ENCODE measurements at places on chromosomes 11 and 22.

DNA sequence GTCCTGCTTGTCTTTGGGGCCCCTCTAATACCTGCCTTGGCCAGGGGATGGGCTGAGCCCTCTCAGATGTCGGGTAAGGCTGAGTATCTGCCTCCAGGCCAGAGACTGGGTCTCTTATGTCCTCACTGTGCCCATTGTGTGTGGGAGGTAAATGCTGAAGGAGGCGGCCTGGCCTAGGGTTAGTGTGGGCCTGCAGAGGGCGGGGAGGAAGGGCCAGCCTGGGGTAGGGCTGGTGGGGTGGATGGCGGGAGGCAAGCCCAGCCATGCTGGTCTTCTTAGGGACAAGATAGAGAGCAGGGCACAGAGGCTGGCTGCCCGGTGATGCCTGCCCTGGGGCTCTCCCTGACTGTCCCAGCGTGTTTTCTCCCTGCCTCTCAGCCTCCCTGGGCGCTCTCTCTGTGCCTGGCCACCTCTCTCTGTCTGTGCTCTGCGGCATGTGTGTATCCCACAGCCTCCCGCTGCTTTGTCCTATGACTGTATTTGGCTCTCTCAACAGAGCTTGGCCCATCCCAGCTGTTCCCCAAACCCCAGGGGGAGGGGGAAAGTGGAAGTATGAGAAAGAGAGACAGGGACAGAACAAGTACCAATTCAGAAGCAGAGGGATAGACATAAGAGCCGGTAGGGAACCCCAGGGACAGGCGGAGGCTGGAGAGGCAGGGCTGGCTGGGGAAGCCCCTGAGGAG lies 57.0 kb downstream of the PDE2A start:
- DNase-seq: peak; percentile 39

- no peak for DNase-seq
These were observed 139.9 kb upstream of the NARS2 start for GRCh38 chr11:78714539-78714938.

DNA sequence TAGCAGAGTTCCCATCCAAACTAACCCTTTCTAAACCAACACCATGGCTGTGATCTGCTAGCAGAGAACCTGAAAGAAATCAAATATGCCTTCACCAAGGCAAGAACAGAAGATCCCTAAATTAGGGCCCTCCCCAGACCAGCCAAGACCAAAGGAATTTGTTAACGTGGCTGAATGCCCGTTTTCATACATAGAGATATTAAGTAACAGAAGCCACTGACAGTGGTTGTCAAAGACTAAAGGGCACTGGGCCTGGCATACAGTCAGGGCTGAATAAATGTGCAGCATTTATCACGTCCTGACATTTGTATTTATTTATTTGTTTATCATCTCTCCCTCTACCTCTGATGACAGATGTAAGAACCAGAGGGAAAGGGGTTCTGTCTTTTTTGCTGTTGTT lies 271.8 kb downstream of the LARGE1 start:
- no peak for DNase-seq

- peak; percentile 90 for DNase-seq
These were observed 6.5 kb downstream of the ADORA2A start for GRCh38 chr22:24433828-24434470.

- DNase-seq: no peak
These were observed 28.7 kb downstream of the DRD4 start for GRCh38 chr11:665704-666281.

DNA sequence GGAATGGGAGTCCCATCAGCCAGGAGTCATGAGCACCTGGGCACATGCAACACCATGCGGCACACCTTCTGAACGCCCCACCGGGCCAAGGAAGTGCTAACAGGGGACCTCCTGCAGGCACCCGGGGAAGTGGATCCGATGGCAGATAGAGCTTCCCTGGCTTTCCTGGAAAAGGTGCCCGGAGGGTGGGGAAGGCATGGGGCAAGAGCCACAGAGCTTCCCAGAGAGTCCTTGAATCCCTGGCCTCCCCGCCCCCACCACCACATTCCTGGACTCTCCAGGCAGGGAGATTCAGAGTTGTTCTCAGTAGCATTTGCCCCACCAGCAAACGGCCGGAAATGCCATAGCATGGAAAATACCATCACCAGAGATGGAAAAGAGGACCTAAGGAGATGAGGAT lies 8.3 kb downstream of the TRIM29 start:
- DNase-seq: no peak

DNA sequence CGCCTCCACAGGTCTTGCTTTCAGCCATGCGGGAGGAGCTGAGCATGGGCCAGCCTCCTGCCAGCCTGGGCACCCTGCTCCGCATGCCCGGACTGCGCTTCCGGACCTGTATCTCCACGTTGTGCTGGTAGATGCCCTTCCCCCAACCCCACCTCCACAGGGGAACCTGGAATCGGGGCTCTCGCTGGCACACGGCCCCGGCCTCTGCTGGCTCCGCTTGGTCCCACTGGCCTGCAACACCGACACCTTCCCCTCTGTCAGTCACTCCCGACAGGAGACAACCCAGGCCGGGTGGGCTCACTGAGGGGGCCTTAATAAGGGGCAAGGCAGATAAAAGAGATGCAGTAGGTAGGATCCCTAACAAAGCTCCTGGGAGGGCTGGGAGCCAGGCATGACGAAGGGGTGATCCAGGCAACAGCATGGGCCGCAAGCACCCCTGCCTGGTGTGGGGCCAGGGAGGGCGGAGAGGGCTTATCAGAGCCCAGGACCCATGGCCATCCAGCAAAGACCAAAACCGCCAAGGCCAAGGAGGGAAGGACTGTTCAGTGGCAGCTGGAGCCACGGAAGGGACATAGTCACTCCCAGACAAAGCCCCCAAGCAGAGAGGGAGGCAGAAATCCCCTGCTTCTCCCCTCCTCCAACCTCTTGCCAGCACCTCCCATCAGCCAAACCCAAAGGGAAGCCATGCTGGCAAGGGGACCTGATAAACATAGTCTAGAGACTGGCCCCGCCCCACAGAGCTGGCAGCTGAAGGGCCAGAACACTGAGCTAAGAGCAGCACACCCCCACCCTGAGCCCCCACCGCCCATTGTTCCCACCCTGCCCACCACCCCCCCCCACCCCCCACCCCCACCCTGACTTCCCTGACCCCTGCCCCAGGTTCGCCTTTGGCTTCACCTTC lies 8.0 kb downstream of the SLC22A12 start:
- no peak for DNase-seq
